ENCODE measurements at places on chromosomes 5 and 9. TPM values are rescaled to one million over a fixed set of nuclear protein-coding genes. Genes with fewer than 3 reads are reported as not detected.

PCDHB7 gene
- total RNA-seq, result 0.45 TPM

OR13C9 gene
- not detected for total RNA-seq

CACFD1 gene
- 7.7 TPM for total RNA-seq

ANXA2R gene
- total RNA-seq, result 3.1 TPM

SPINK1 gene
- total RNA-seq, result not detected

TMEFF1 gene
- 6.4 TPM for total RNA-seq

SLC28A3 gene
- 1.2 TPM for total RNA-seq
